ENCODE measurements at places on chromosomes 5 and 9. TPM values are rescaled to one million over a fixed set of nuclear protein-coding genes. Genes with fewer than 3 reads are reported as not detected.

BASP1 gene
- 134 TPM for total RNA-seq

UNC13B gene
- 9.5 TPM for total RNA-seq

C5orf46 gene
- 3.3 TPM for total RNA-seq

ANKDD1B gene
- total RNA-seq: not detected

TYRP1 gene
- total RNA-seq: 0.74 TPM

LRRC26 gene
- not detected for total RNA-seq

GPR21 gene
- 0.55 TPM for total RNA-seq

C7 gene
- total RNA-seq: not detected

PCDHA6 gene
- 0.10 TPM for total RNA-seq

C9orf153 gene
- not detected for total RNA-seq

ATOSB gene
- total RNA-seq: 13.9 TPM

DNA sequence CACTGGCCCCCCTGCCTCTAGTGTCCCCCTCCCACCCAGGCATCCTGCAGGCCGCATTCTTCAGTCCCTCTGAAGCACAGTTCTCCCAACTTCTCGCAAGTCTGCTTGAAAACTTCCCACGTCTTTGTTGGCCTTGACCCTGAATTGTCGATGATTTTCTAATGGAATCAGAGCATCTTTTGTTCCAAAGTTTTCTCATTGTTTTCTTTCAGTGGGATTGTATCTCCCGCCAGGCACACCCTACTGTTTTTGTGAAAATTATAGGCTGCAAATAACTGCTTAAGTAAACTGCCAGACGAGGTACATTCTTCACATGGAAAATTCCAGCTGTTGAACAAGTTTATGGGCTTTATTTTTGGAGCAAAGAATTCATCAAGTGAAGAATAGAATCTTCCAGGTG is 122.6 kb upstream of the SLC25A48 start:
- DNase-seq: no peak

DNA sequence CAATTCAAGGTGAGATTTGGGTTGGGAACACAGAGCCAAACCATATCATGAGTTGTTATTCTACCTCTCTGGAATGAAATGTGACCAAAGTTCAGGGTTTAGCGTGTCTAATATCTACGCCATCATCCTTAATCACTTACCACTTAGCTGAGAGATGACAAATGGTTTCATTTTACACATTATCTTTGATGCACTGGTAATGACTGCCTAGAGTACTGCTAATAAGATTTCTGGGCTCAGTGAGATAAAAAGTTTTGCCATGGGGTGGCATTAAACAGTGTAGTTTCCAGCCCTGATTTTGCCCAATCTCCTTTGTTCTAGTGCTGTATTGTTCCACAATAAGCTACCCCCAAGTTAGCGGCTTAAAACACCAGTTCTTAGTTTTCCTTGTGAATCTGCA is 367.2 kb downstream of the MLLT3 start:
- DNase-seq: no peak

DNA sequence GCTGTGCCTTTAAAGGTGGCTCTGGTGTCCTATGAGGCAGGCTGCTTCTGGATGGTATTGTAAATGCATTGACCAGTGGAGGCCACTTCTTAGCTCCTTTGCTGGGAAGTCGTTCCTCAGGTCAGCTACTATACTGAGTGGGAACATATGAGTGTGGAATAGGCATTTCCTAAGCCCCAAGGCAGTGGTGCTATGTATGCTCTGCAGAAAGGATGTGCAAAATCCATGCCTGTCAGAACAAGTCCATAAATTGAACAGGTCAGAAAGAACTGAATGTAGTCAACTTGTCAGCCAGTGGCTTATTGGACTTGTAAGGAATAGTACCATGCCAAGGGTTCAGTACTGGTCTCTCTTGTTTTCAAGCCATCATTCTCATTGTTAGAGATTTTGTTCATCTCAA is 216.4 kb downstream of the CDH10 start:
- no peak for DNase-seq

DNA sequence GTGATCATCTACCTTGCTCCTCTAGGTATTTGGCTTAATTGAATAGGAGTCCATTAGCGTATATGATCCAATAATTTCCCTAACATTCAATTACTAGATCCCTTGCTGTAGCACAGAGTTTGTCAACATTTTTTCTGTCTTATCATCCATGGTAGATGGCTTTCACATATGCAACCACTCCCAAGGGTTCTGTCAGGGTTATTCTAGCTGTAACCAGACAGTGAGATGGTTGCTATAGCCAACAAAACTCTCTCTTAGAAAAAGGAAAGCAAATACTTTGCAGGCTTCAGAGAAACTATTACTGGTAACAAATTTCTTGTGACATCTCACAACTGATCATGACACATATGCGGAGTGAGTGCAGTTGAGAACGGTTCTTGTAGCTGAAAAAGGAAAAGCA is 96.2 kb upstream of the EFNA5 start:
- DNase-seq: no peak

- DNase-seq: no peak
Observed at GRCh38 chr9:114139071-114139470, 16.3 kb upstream of the COL27A1 start.

- no peak for DNase-seq
Observed at GRCh38 chr5:62496876-62497275, 81.7 kb upstream of the LRRC70 start.

DNA sequence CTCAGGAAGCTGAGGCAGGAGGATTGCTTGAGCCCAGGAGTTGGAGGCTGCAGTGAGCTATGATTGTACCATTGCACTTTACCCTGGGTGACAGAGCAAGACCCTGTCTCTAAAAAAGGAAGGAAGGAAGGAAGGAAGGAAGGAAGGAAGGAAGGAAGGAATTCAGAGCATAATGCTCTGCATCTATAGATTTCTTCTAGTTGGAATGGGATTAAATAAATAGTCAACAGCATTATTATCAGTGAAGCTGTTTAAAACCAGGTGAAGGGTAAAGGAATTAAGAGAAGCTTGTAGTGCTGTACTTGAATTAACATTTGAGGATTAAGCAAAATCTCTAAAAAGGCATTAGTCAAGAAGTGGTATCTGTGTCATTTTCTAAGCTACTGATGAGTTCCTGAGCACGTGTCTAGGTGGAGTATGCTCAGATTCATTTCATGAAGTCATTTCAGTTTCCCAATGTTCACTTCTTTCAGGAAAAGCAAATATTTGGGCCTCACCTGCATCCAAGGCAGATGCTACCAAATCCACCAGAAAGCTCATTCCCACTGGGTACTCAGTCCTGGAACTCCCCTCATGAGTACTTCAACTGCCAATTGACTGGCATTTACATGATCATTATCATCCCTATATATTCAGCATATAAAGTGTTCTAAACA is 8.4 kb downstream of the PDE6A start:
- no peak for DNase-seq

GRCh38 chr9:37283730-37284325 is 138.7 kb upstream of the GRHPR start:
- peak; percentile 41 for DNase-seq

DNA sequence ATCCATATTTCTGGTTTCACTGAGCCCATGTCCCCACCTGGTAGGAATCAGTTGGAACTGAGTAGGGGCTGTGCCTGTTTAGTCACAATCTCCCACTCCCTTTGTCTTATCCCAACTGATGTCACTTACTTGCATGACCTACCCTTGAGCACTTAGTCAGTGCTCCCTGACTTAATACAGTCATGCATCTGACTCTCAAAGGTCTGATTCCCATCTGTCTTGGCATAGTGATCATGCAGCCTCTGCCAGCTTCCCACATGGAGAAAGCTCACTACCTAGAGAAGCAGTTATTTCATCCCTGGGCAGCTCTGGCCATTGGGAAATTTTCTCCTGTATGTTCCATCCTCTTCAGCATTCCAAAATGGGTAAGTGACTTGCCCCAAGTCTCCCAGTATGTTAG is 24.8 kb downstream of the ABLIM3 start:
- DNase-seq: peak; percentile 63

DNA sequence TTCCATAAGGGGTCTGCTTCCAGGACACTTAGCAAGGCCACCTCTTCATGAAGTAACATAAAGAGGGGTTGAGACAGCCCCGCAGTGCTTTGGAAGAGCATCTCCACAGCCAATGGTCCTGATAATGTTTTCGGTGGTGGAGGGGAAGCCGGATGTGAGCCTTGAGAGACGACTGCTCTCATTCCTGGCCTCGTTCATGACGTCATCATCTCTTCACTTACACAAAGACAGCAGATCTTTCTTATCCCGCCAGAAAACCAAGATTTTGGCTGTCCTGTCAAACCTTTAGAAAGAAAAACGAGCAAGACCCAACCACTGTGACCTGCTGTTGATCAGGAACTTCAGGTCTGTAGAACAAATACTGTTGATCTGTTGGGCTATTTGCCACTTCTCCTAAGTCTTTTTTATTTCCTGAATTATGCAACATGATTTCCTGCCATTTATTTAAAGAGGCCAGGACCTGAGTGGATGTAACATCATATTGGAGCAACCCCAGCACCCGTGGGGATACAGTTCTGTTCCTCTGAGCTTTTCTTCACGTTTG is 89.0 kb upstream of the IRX2 start:
- DNase-seq: peak; percentile 15

DNA sequence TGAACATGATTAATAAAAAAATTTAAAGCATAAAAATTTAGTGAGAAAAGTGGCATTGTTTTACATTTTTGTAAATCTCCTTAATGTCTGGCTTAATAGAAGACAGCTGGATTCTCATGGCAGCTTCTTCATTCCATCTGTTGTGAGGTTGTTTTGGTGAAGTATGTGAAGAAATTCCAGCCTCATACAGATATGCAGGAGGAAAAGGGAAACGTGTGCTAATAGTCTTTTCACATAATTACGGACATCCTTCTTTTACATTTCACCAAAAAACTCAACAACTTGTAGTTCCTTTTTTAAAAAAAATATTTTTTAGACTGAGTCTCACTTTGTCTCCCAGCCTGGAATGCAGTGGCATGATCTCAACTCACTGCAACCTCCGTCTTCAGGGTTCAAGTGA is 46.9 kb downstream of the HACD4 start:
- DNase-seq: no peak

DNA sequence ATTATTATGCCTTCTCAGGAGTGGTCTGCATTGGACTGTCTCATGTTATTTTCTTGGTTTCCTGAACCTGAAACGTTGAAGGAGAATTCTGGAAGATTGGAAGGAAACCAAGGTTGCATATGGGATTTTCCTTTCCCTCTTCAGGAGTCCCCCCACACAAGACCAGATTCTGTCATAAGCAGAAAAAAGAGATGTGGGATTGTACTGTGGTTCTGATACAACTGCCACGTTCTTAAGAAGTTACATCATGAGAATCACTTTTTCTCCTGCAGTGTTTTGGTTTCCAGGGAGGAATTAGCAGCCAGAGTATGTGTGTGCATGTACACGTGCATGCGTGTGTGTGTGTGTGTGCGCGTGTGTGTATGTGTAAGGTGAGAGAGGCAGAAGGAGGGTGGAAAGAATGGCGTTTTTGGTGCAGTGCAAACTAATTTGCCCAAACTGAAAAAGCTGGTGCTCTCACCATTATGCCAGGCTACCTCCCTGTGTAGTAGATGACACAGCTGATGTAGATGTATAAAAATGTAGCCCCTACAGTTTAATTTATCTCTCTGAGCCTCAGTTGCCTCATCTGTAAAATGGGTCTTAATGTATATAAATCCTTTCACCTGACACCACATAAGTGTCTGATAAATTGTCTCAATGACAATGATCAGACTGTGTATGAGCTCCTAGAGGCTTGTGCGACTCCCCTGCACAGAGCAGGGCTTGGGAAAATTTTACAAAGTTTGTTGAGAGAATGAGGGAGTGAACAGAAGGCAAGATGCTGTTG is 38.6 kb downstream of the RALGPS1 start:
- DNase-seq: no peak

DNA sequence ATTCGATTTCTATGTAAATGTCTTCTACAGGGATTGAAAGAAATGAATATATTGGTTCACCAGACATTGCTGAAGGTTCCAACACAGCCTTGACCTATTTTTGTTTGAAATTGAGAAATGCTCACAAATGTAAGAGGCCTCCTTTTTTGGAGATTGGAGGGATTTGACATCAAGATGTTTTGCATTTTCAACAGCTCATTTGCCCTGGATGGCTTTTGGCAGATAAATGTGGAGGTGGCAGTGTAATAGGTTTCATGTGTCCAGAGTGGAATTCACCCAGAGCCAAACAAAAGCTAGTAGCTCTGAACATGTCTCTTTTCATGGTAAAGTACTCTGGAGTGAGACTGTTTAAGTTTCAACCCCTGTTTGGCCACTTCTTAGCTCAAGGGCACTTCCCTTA is 77.3 kb downstream of the PALM2AKAP2 start:
- DNase-seq: no peak

DNA sequence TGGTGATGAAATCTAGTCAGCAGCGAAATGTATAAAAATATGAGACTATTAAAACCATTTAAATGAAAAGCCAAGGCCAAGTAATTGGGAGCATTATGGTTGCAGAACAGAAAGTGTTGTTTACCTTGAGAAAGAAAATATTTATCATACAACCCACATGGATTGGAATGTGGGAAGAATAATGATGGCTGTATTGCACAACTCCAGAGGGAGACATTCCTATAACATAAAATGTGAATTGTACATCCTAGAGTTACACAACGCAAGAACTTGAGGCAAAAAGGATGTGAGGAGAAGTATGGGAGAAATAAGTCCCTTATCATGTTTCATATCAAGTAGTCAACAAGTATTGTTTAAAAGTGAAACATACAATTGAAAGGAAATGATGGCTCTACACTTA is 1014.0 kb upstream of the SEMA6A start:
- DNase-seq: no peak

GRCh38 chr5:39218482-39219402 is 621 bp downstream of the FYB1 start:
- DNase-seq: no peak

- DNase-seq: no peak
Observed at GRCh38 chr5:126982926-126983873, 47.2 kb downstream of the MARCHF3 start.

DNA sequence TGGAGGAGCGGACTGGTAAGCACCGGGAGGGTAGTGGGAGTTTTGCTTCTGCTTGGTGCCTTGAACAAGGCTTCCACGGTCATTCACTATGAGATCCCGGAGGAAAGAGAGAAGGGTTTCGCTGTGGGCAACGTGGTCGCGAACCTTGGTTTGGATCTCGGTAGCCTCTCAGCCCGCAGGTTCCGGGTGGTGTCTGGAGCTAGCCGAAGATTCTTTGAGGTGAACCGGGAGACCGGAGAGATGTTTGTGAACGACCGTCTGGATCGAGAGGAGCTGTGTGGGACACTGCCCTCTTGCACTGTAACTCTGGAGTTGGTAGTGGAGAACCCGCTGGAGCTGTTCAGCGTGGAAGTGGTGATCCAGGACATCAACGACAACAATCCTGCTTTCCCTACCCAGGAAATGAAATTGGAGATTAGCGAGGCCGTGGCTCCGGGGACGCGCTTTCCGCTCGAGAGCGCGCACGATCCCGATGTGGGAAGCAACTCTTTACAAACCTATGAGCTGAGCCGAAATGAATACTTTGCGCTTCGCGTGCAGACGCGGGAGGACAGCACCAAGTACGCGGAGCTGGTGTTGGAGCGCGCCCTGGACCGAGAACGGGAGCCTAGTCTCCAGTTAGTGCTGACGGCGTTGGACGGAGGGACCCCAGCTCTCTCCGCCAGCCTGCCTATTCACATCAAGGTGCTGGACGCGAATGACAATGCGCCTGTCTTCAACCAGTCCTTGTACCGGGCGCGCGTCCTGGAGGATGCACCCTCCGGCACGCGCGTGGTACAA is 556 bp downstream of the PCDHGC3 start:
- peak; percentile 62 for DNase-seq

- no peak for DNase-seq
Observed at GRCh38 chr5:51381761-51382474, 1.3 kb upstream of the ISL1 start.

- no peak for DNase-seq
Observed at GRCh38 chr5:114719268-114719667, 357.4 kb downstream of the KCNN2 start.
